KBM-7 (cell line): ENCODE measurements at places on chromosomes 7 and 10.

DNA sequence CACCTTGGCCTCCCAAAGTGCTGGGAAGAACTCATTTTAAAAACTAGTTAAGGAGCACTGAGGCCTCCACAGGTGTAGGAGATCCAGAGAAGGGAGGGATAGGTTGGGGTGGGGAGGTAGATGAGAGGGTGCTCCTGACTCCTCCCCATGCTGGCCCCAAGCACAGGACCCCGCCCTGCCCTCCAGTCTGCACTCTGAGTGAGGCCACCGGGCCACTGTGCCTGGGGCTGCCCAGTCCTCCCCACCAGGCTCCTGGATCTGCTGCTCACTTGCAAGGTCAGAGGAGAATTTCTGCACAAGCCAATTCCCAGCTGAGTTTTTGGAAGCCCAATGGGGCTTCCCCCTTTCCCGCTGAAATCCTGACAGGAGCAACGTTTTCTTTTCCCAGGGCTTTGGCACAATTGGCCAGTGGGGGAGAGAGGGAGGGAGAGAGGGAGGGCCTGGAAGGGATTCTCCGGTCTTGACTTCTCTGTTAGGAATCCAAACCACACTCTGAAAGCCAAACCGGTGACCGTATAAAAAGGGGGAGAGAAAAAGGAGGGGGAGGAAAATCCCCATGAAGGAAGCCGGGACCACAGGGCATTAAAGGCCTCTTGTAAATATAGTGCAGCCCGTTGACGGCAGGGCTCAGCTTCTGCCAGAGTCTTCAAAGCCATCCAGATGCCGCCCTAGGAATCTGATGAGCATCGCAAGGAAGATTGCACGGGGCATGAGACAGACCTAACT is 116.2 kb downstream of the SH3PXD2A start:
- DNase-seq, result no peak

- DNase-seq, result no peak
Measured at GRCh38 chr10:51879238-51879637, 179.8 kb upstream of the CSTF2T start.

DNA sequence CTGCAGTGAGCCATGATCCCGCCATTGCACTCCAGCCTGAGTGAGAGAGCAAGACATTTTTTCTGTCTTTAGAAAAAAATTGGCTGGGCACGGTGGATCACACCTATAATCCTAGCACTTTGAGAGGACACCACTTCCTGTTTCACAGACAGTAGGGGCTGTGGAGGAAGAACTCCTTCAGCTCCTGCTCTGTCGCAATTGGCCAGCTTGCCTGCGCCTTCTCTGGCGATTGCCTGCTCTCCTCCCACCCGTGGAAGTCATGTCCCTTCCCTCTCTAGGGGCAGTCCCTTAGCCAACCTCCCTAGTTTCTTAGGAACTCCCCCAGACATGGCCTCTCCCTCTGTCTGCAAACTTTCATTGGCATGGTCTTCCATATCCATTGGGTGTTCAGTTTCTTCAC is 8.7 kb downstream of the PDSS1 start:
- peak; percentile 74 for DNase-seq

- no peak for DNase-seq
Measured at GRCh38 chr7:101747053-101747878, 70.2 kb upstream of the CUX1 start.

DNA sequence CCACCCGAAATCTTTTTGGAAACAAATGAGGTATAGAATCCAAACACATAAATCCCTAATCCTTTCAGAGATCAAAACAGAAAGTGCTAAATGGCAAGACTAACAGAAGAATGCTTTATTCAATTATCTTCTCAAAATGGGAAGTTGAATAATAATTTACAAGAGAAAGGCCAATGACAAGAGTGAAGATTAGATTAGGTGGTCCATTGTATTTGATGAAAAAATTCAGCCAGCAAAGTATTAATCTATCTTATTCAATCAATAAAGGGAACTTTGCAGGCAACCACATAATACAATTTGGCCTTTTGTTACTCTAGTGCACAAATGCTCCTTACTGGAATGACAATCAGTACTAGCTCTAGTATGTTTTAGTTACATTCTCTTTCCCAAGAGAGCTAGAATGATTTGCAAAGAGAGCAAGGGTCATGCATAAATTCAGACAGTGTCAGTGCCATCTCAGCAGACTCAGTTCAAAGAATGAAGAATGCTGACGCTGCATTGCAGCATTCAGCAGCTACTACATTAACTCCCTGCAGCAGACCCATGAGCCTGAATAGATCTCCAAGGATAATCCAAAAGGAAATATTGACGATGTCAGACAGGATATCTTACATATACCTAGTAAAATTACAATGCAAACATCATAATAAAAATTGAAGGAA is 131.8 kb downstream of the ANK3 start:
- no peak for DNase-seq

DNA sequence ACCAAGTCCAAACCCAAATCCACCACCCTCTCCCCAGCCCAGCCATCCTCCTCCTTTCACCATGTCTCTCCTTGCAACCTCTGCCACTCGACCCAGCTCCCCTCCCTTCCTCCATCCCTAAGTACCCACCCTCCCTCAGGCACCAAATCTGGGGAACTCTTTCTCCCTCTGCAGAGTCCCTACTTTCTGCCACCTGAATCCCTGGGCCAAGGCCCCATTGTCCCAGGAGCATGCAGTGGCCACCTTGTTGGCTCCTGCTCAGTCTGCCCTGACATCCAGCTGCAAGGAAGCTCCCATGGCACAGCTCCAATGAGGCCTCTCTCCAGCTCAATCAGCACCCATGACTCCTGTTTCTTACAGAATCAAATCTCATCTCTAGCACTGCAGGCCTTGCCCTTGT is 5.5 kb upstream of the UNC5B start:
- DNase-seq, result no peak

DNA sequence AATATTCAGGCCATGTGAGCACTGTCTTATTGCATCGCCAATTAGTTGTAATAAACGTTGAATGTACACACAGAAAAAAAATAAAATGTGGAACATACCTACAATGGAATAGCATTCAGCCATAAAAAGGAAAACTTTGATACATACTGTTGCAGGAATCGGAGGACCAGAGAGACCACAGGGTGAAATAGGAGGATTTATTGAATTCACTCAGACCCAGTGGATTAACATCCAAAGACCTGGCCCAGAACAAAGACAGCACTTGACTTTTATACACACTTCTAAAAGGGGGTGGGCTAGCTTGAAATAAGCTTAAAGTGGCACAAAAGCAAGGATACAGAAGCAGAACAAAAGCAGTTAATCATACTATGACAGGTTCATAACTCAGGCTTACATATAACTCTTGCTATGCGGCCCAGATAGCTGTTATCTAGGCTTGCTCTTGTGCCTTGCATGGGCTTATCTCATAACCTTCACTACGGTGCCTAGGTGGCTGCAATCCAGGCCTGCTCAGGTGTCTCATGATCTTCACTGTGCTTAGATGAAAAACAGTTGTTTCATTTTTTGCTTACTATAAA is 292.2 kb upstream of the TAC1 start:
- DNase-seq, result peak; percentile 7

DNA sequence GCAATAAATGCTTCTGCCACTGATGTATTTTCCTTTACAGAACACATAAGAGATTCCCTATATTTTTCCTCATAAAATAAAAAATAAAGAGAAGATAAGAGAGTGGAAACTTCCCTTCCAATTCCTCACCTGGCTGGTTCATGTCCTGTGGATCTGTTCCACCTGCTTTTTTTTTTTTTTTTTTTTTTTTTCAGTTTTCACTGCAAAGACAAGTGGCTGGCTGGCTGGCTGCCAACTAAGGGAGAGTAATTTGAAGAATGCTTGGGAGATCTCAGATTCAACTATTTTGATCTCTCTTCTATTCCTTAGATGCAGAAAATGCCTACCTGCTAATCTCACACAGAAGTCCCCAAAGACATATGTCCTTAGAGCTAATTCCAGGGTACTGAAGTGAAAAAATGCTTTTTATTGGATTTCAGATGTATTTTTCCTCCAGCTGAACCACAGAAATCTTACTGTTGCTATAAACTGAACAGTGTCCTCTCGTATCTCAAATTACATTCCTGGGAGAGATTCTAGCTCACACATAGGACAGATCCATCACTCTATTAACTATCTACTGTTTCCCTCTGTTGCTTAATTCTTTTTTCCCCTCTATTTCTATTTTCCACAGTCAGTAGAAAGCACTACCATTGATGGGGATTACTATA is 120.8 kb downstream of the NRCAM start:
- DNase-seq, result no peak

DNA sequence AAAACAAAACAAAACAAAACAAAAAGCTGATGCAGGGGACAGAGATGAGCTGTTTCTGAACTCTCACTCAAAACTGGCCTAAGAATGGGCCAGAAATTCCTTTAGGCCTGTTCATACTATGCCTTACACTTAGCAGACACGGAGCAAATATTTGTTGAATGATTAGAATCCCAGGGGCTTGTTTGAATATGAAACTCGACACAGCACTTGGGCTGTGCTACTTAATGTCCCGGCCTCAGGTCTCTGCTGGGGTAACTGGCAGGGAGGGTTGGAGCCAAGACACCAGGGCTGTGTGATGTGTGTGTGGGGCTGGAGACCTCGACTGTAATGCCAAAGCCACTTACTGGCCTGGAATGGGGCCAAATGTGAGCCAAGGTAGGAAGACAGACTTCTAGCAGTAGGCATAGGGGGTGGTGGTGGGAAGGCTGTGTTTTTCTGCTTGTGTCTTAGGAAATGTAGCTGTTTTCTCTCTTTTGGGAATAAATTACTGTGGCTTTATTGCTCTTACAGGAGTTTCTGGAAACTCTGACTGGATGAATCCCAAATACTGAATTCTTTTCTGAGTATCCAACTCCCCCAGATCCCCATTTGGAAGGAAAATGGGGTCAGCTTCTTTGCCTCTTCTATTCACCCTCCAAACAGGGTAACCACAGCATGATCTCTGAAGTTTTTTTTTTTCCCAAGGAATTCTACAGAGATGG is 66.7 kb downstream of the EMX2 start:
- DNase-seq, result no peak

DNA sequence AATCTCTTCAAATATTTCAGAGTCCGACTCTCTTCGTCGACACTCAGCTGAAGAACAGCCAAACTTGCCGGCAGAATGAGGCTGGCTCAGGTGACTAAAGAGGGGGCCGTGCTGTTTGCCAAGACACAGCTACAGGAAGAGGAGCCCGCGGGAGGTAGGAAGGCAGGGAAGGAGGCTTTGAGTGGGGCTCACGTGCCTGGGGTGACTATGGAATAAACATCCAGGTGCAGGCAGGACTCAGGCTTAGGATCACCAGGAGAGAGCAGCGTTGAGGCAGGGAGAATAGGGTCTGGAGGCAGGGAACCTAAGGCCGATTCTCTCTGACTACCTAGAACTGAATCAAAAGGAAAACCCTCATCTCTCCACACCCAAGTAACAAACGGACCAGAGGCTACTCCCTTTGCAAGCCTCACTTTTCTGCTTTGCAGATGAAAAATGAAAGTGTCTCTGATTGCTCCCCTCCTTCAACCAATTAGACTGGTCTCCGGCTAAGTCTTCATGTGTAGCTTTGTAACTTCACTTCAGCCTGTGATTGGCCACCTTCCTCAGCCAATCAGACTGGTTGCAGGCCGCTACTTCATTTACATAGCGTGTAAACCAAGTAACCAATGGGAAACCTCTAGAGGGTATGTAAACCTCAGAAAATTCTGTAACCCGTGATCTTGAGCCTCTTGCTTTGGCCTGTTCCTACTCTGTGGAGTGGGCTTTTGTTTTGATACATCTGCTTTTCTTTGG is 19.7 kb upstream of the BNIP3 start:
- no peak for DNase-seq

GRCh38 chr10:5876181-5876768 is 13.4 kb downstream of the ANKRD16 start:
- DNase-seq, result no peak

DNA sequence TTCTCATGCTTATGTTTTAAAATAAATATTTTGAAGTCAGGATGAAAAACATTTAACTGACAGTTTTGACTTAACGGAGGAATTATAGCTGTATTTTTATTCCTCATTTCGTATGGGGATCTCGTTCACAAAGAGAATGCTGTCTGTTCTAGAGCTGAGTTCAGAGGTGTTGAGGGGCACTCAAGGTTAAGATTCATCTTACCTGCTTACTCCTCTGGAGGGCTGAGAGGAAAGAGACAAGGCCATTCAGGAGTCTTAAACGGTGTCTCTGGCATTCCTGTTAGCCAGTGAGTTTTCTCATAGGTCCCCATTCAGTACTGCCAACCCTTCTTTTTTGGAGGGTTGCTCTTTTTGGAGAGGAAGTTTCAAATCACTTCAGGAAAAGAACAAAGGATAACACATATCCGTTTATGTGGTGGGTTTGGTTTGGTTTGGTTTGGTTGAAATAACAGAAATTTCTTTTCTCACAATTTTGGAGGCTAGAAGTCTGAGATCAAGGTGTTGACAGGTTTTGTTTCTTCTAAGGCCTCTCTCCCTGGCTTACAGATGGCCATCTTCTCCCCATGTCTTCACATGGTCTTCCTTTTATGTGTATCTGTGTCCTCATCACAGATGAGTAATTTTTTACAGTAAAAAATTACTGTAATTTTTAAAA is 23.1 kb downstream of the CALHM2 start:
- DNase-seq, result no peak

DNA sequence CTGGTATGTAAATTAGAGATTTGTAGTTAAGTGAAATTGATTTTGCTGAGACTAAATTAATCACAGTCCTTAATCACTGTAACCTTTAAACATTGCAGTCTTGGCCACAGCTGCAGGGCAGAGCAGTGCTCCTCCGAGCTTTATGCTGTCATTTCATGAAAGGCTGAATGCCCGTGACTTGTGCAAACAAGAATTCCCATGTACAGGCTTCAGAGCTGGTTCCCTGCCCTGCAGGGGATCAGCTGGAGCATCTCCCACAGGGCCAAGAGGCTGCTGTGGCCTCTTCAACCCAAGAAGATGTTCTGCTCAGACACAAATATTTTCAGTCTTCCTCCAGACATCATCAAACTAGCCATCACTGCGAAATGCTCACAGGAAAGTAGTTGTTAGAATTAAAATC is 419.1 kb downstream of the AUTS2 start:
- no peak for DNase-seq

DNA sequence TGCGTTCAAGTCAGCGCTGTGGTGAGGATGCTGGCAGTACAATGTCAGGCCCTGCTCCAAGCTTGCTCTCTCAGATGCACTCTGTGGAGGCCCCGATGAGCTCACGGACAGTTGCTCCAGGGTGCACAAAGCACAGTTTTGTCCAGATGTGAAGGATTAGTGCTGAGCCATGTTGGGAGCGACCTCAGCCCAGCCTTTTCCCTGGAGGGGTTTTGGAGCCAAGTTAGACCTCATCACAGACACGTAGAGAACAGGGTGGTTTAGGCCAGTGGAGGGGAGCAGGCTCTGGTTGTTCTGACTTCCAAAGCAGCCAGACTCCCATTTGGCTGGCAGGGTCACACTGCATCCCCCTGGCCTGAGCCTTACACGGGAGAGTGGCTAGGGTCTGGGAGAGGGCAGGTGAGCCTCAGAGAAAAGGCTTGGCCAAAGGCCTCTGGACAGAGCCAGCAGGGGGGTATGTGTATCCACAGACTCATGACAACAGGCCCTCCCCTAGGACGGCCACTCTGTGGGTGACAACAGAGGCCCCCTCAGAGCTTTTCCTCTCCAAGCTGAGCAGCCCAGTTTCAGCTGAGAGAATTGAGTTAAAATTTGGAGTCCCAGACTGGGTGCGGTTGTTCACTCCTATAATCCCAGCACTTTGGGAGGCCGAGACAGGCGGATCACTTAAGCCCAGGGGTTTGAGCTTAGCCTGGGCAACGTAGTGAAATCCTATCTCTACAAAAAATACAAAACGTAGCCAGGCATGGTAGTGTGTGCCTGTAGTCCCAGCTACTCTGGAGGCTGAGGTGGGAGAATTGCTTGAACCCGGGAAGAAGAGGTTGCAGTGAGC is 4.7 kb downstream of the PLAC9 start:
- DNase-seq, result no peak
